ENCODE measurements at places on chromosomes 2 and 18.

GRCh38 chr2:221753401-221753800 is 181.3 kb upstream of the EPHA4 start:
- DNase-seq = no peak

GRCh38 chr18:11871501-11871900 is 20.3 kb downstream of the CHMP1B start:
- DNase-seq = no peak

GRCh38 chr2:3107567-3107966 is 270.1 kb downstream of the EIPR1 start:
- DNase-seq = no peak

- DNase-seq = no peak
These were observed 88.1 kb downstream of the EPB41L3 start for GRCh38 chr18:5455674-5456073.

GRCh38 chr2:157857881-157858280 is 18.2 kb downstream of the ACVR1 start:
- no peak for DNase-seq

DNA sequence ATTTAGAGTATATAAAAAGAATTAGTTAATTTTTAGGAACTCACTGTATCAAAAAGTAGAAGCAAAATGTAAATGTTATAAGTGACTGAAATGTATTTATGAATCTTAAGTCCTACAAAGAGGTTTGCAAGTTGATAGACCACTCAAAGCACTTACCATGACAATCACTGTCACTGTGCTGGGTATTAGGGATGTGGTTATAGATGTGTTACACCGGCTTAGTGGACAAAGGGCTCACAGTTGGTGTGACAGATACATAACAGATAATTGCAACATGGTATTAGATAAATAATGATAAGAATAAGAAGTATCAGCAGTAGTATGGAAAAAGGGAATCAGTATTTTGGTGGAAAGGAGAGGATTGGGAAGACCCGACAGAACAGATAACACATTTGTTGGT is 21.6 kb downstream of the AGFG1 start:
- no peak for DNase-seq

DNA sequence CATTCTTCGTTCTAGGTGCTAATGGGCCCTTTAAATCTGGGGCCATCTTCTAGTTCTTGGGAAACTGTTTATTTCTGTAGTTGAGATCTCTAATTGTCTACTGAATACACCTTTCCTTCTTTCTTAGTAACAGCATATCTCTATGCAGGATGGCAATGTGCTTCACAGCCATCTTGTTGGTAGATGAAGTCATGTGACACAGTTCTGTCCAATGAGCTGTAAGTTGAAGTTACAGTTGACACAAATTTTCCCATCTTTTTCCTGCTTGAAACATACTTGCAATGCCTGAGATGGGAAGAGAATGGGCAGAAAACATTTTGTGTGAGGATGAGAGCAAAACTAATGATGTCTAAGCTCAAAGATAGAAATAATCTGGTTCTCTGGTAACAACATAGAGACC is 57.3 kb upstream of the PHLPP1 start:
- no peak for DNase-seq

- no peak for DNase-seq
These were observed 4.5 kb upstream of the SIX3 start for GRCh38 chr2:44936715-44937687.

DNA sequence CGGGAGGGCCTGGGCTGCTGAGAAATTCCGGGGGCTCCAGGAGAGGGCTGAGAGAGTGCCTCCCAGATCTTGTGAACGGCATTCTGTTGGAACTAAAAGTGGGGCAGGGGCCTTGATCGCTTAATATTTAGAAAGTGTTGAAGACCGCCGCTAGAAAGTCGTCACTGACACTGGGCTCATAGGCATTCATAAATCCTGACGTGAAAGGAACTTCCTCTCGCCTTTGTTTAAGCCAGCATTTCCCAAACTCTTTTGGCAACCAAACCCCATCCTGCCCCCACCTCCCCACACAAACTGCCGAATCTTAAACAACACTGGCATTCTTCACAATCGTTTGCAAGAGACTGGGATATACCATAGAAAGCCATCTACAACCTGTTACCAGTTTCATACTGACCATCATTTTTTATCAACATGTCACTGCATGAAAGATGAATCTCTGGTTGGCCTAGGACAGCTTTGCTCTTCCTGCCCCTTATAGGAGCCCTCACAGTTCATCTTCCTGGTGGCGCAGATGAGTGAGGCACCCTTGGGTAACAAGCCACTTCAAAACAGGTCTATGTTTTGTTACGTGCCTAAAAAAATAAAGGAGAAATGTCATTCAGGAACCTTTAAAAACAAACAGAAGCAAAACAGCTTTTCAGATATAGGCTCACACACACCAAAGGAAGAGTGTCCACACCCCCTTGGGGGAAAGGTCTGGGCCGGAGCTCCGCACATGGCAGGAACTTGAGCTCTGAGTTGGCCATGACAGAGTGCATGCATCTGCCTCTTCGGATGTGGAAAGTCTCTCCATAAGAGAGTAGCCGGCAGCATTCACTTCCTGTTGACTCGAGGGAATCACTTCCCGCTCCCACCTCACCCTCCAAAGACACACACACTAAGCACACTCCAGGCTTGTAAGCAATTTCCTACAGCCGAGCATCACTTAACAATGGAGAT is 13.0 kb downstream of the MTERF4 start:
- no peak for DNase-seq

DNA sequence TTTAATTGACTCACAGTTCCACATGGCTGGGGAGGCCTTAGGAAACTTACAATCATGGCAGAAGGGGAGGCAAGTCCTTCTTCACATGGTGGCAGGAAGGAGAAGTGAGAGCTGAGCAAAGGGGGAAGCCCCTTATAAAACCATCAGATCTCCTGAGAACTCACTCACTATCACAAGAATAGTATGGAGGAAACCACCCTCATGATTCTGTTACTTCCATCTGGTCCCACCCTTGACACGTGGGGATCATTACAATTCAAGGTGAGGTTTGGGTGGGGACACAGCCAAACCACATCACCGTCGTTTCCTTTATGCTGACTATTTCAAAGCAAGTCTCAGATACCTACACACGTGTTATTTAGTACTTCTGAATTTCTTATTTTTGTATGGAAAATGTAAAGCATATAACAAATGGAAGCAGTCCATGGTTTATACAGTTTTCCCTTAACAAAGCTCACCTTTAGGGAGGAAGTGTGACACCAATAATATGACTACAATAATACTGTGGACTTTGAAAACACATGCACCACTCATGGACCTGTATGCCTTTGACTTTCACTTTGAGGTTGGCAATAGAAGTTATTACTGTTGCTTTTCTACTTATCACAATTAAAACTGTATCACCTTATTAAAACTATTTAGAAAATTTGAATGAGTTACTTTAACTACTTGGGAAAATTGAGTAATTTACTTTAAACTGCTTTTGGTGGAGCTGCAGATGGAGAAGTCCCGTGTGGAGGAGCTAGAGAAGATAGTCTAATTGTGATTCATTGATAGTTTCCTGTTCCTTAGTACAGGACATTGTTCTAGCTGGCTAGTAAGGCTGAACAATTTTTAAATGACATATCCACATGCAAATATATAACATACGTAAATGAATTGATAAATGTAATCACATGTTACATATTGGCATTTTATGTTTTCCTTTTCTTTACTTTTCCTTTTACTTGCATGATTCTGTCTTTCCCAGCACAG is 37.3 kb downstream of the MTCL1 start:
- no peak for DNase-seq

GRCh38 chr2:3079466-3079865 is 298.2 kb downstream of the EIPR1 start:
- DNase-seq = no peak

DNA sequence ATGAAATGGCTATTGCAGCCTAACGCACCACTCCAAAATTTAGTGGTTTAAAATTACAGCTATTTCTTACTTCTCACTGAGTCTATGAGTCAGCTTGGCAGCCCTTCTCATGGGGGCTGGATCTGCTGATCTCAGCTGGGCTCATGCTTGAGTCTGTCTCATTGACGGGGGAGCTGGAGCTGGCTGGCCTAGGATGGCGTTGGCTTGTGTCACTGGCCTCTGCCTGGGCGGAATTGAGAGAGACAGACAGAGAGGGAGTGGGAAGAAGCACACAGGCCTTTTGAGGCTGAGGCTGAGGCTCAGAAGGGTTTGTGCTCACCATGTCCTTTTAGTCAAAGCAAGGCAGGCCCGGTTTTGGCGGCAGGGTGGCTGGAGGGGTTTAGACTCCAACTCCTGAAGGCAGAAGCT is 412.1 kb upstream of the MYT1L start:
- peak; percentile 2 for DNase-seq

DNA sequence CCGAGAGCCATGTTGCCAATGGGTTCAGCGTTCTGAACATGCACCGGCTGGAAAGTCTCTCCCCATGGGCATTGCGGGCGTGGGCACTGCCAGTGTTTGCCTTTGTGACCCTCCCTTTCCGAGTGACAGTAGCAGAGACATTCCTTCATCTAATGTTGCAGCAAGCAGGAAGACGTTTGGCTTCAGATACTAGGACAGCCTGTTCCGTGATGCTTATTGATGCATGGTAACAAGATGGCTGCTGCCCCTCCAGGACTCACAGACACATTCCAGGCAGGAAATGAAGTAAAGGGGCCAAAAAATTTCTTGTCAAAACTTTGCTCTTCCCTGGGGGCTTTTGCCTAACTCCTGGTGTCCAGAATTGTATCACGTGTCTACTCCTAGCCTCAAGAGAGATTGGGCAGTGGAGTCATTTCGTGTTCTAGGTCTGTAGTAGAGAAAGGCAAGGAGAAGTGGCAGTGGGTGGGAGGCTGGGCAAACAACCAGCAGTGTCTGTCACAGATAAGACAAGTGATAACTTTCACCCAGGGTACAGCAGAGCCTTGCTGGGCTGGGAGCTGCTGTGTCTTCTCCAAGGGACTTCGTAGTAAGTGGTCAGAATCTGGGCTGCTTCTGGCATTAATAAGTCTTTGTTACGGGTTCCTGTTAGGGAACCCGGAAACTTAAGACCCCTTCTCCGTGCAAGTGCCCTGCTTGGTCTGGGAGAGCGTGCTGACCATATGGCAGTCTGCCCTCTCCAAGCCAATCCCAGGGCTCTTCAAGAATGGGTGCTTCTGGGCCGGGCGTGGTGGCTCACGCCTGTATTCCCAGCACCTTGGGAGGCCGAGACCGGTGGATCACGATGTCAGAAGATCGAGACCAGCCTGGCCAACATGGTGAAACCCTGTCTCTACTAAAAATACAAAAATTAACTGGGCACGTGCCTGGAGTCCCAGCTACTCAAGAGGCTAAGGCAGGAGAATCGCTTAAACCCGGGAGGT is 93.5 kb downstream of the TFCP2L1 start:
- DNase-seq = no peak

Data from renal pelvis (tissue), 12 donors.